ENCODE measurements at places on chromosomes 1 and 21.

GRCh38 chr1:109263234-109263596 is 13.9 kb downstream of the CELSR2 start:
- no peak for DNase-seq

DNA sequence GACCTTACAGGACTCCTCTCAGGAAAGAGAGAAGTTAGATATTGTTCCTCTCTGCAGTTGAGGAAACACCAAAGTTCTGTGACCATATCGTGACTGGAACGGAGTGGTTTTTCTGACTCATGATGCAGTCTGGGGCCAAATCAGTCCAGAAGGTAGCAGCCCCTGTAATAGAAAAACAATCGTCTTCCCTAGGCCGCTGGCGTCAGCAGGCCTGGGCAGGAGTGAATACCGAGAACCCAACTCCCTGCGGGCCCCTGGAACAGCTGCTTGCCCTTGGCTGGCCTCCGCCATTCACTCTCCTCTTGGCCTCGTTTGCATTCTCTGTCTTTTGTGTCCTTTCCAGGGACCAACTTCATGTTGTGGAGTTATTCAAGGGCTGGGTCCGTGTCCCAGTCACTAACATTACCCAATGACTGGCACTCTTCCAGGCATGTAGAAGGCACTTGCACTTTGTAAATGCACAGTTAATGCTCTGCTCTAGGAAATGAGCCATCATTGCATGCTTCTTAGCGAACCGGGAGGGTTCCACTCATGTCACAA is 10.9 kb upstream of the CD101 start:
- DNase-seq, result no peak

DNA sequence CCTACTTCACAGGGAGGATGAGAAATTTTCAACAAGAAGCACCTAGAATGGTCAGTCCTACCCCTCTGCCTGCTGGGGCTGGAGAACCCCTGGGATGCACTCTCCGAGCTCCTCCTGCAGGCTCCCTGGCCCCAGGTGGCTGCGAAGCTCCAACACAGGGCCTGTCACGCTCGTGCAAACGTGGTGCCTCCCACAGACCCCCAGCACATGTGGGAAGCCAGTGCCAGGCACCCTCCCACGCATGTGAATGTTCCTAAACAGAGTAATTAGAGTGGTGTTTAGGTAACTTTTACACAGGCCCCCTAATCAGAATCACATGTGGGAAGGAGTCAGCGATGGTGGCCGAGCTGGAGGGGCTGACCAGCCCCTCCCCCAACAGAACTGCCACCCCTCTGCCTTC is 28.4 kb downstream of the GLIS1 start:
- no peak for DNase-seq

DNA sequence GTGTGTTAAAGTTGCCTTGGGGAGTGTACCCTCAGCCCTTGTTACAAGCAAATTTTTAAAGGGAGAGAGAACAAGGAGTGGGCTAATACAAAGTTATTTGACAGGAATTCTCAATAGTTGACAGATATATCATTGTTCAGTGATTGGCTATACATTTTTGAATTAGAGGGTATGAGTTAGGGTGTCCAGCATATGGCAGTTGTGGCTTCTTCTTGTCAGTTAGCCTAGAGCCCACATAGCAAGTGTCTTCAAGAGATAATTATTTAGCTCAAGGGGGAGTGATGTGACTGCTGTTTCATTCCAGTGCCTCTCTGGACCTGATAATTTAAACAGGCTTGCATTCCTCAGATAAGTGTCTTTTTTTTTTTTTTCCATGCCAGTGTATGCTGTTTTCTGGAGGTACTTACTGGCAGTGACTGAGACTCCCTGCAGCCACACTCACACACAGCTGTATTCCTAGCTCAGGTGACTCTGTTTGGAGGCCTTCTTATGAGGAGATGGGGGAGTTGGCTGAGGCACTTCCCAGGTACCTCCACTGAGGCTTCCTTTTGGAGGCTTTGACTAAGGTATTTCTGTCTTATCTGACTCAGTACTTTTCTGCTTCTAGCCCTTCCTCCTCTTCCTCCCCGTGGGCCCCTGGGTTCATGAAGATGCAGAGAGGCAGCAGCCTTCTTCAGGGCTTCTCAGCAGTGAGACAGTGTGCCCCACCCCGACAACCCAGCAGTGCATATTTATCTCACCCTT is 32.3 kb downstream of the IVNS1ABP start:
- DNase-seq, result no peak

GRCh38 chr1:234578735-234579134 is 31.2 kb downstream of the IRF2BP2 start:
- no peak for DNase-seq

DNA sequence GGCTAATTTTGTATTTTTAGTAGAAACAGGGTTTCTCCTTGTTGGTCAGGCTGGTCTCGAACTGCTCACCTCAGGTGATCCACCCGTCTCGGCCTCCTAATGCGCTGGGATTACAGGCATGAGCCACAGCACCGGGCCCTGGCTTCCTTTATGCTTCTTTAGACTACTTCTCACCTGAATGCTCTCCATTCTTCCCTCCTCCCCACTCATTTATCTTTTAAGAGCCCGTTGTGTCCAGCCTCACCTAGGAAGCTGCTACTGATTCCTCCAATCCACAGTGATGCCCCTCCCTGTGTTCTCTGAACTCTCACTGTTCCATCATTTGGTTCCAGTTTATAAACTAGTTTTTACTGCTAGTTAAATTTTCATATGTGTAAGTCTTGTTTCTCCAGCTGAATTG is 44.9 kb upstream of the NR5A2 start:
- DNase-seq, result no peak

GRCh38 chr1:36149973-36150295 is 648 bp upstream of the TRAPPC3 start:
- DNase-seq, result no peak

DNA sequence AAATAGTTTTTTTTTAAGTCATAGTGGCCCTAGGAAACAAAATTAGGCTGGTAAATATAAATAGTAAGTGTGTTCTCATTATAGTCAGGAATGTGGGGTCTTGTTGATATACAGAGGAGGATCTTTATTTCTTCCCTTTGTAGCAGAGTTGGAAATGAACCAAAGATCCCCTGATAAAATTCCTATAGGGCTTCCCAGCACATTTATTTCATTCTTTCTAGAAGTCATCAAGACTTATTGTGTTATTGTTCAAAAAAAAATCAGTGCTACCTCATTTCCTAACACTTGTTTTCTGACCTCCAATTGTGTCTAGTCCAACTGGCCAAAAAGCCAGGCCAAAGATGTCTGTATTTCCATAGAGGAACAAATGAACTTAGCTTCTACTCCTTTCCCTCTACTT is 7.6 kb upstream of the PLEKHO1 start:
- DNase-seq, result no peak

GRCh38 chr1:145771056-145771455 is 51.8 kb downstream of the CD160 start:
- DNase-seq, result no peak

- no peak for DNase-seq
Observed at GRCh38 chr1:226476648-226477319, 68.9 kb upstream of the PARP1 start.

- no peak for DNase-seq
Observed at GRCh38 chr1:42469727-42470126, 6.6 kb downstream of the CCDC30 start.

GRCh38 chr21:34881421-34881820 is 167.7 kb downstream of the RUNX1 start:
- DNase-seq, result no peak

DNA sequence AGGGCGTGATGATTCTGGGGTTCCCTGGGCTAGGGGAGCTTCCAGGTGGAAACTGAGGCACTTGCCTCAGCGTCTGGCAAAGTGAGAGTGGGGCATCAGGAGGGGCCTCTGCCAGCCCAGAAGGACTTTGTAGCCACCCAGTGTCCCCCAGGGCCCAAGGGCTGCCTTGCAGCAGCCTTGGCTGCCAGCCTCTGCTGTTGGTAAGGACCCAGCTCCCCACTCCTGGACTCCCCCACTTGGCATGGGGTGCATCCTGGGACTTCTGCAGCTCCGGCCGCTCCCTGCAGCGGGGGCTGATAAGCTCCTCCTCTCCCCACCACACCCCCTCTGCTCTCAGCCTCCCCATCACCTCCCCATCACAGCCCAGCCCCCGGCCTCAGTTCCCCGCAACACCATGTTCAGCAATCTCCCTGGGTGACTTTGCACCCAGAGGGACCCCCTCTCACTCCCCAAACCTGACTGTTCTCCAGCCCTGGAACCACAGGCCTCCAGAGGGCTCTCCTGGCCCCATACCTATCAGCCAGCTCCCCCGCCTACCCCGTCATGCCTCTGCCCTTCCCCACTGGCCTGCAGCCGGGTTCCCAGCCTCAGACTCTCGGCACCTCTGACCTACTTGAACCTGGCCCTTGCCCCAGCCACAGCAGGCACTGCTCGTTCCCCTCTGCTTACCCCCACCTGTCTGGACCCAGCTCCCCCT is 113.0 kb downstream of the CRYAA start:
- DNase-seq, result no peak

DNA sequence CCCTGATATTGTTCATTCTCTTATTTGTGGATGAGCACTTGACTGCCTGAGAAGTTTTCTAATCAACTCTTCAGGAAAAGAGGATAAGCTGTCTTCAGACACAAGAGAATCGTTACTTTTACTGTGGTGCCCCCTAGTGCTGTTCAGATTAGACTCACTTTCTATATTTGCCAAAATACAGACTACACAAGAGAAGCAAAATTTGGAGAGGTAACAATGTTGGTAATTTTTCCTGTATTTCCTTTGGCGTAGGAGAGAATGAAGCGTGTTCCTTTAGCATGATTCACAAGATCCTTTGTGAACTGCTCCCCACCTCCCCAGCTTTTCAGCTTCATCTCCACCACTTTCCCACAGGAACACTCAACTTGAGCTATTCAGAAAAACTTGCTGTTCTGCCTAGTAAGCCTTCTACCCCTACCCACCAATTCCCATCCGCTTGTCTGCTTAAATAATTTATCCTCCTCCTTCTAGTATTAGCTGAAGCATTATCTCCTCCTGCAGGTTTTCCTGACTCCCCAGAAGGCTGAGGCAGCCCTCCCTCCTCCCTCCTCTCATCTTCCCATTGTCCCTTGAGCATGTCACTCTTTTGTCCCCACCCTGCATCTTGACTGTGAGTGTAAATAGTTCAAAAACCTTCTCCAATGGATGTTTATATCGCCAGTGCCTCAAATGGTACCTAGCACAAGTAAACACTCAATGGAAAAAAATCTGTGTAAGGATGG is 4.5 kb downstream of the TNFSF4 start:
- DNase-seq, result no peak

DNA sequence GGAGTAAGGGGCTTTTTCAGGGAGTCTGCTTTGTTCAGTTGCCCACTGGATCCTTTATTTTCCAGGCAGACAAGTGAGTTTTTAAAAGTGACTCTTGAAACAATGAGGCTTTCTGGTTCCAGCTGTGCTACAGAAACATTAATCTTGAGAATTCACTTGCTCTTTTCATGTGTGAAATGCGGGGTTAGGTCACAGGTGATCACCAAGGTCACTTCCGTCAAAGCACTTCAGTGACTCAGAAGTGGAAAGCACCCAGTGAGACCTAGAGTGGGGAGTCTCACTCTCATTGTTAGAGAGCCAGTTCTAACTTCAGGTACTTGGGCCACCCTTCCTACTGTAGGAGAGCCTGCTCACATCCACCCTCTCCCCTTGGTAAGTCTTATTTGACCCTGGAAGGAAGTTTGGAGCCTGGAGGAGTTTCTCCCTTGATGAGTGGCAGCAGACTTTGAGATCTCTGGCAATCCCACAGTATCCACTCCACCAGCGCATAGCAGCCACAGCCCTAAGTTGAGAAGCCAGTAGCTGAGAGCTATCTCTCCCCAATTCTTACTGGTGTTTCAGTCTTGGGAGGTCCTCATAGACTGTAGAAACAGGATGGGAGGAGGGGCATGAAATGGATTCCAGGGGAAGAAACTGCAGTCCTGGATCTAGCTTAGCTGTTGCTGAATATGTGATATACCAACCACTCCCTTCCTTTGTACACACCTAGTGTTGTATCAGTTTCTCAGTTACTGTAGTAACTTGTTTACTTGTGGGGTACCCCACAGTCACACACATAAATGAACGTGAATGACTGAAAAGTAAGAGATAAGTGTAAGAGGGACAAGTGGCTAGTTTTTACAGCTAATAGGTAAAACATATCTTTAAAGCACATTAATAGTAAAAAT is 3.1 kb downstream of the TACSTD2 start:
- no peak for DNase-seq

DNA sequence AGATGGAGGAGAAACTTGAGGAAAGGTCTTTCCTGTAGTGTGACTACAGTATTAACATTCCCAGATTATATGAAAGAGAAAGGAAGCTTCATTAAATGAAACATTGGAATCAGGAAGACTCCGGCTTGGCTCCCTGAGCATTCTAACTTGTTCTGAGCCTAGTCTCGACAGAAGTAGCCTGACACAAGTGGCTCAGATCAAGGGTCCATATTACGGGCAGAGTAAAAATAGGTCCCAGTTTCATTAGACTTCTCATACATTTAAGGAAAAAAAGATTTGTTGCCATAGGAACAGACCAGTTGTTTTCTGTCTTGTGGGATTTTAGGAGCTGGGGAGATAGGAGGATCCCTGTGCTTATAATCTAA is 12.8 kb downstream of the SMAP2 start:
- DNase-seq, result no peak

GRCh38 chr1:163933437-163933836 is 611.7 kb downstream of the NUF2 start:
- no peak for DNase-seq

DNA sequence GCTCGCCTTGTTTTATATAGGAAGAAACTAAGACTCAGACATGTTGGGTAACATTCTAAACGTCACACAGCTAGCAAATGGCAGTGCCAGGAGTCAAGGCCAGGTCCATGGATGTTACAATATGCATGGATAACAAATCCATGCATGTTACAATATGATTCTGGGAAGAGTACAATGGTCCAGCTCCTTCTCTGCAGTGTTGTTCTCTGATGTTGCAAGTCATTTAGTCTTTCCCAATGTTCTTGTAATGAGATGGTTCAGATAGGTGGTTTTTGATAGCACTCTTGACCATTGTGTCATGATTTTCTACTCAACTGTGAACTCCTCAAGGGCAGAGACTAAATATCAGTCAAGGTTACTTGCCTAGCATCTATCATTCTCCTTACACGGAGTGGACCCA is 15.7 kb upstream of the LRRN2 start:
- DNase-seq, result no peak

GRCh38 chr1:200778766-200779165 is 40.1 kb downstream of the CAMSAP2 start:
- no peak for DNase-seq

All from stimulated activated CD8-positive, alpha-beta memory T cell treated with anti-CD3 and anti-CD28 coated beads, Interleukin-4, amount 100 ng/mL, for 1 hour (primary cell).